ENCODE measurements at places on chromosomes 12 and 14.

- no peak for DNase-seq
Observed at GRCh38 chr14:24143511-24143910, 2.1 kb upstream of the EMC9 start.

GRCh38 chr14:95452893-95453712 lies 63.3 kb downstream of the SYNE3 start:
- no peak for DNase-seq

DNA sequence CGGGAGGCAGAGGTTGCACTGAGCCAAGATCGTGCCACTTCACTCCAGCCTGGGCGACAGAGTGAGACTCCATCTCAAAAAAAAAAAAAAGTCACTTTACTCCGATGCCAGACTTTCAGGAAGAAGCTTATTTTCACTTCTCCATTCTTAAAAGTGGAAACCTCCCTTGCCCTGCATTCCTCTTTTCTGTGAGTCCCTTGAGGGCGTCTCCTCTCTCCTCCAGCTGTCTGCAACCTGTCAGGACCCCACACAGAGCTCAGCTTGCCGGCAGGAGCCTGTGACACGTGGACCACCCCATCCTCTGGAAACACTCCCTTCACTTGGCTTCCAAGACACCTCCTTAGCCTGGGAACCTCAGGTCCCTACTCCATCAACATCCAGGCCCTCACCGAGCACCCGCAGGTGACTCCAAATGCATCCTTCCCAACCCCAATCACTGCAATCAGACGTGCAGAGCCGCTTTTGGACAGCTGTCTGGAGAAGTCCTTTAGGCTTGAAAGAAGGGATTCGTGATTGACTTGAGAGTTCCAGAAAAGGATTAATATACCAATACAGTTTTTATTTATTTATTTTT lies 34.3 kb downstream of the SLC15A4 start:
- no peak for DNase-seq

DNA sequence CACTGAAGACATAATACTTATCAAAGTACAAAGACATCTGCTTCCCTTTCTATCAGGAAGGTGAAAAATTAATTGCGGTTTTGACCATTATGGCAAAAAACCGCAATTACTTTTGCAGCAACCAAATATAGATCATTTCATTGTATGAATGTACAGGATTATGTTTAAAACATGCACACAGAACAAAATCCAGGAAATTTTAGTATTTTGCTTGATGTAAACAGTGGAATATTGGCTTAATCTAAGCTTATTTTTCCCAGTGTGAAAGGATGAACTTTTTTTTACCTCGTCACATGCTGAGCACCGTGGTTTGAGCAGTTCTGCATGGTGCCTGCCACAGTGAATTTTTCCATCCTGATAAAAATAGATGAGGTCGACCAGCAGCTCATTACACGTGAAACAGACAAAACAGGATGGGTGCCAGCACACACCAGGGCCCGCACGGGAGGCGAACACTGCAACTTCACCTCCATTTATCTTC lies 121.2 kb downstream of the PRICKLE1 start:
- DNase-seq = no peak

- DNase-seq = no peak
Observed at GRCh38 chr14:45716572-45716971, 463.6 kb upstream of the MIS18BP1 start.

GRCh38 chr14:103161054-103161397 lies 37.8 kb downstream of the TNFAIP2 start:
- no peak for DNase-seq

Data from type B pancreatic cell (in vitro differentiated cells).